Endodermal cell (in vitro differentiated cells): ENCODE measurements at places on chromosomes 7 and 10.

- DNase-seq = no peak
Observed at GRCh38 chr7:154917808-154918160, 85.1 kb downstream of the PAXIP1 start.

DNA sequence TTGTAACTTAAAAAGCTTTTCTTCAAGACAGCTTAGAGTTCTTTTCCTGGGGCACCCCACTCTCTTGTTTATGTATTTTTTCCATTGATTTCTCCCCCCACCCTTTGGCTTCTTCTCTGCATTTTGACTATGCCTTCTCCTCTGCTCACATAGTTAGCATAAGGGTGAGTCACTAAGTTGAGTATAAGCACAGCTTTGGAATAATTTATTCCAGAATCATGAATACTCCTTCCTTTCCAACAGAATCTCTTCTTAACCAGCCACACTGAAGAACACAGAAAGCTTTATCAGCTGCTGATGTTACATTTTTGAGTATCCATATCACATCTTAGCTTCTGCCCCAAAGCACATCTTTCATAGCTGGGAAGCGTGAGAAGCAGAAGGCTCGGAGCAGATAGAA lies 449.5 kb upstream of the MKI67 start:
- no peak for DNase-seq

DNA sequence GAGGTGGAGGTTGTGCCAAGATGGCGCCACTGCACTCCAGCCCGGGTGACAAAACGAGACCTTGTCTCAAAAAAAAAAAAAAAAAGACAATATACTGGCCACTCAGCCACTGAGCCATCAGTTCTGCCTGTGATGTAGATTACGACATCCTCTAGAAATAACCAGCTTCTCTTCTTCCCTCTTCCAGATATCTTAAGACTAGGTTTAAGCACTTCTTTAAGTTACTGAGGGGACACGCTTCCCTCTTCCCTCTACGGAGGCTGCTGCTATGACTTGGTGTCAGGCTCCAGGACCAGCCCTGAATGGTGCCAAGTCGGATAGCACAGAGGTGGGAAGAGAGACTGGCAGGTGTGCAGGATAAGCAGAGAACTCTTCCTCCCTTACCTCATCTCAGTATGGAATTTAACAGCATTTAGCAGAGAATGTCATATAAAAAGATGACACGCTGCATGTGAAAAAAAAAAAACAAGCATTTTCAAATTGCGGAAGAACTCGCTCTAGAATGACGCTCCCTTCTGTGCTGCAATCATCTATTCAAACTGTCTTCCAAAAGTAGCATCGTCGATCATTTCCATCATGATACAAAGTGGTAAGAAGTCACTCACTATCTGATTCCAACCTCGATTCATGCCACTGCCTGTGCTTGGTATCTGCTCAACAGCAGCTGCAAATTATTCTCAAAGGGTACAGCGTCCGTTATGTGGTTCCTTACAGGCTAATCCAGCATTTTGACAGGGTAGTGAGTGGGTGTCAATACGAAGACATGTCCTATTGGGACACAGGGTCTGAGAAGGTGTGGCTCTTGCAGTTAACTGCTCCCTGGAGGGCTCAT lies 13.8 kb downstream of the DAGLB start:
- DNase-seq = no peak

DNA sequence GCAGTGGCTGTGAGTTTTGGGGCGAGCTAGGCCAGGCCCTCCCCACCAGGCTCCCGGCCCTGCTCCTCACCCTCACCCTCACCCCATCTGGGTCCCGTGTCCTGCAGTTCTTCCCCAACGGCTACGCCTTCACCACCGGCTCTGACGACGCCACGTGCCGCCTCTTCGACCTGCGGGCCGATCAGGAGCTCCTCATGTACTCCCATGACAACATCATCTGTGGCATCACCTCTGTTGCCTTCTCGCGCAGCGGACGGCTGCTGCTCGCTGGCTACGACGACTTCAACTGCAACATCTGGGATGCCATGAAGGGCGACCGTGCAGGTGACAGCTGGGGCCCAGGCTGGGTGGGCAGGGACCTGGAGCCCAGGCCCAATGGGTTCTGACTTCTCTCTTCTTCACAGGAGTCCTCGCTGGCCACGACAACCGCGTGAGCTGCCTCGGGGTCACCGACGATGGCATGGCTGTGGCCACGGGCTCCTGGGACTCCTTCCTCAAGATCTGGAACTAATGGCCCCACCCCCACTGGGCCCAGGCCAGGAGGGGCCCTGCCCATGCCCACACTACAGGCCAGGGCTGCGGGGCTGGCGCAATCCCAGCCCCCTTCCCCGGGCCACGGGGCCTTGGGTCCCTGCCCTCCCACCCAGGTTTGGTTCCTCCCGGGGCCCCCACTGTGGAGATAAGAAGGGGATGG lies 4.9 kb downstream of the GNB2 start:
- no peak for DNase-seq

DNA sequence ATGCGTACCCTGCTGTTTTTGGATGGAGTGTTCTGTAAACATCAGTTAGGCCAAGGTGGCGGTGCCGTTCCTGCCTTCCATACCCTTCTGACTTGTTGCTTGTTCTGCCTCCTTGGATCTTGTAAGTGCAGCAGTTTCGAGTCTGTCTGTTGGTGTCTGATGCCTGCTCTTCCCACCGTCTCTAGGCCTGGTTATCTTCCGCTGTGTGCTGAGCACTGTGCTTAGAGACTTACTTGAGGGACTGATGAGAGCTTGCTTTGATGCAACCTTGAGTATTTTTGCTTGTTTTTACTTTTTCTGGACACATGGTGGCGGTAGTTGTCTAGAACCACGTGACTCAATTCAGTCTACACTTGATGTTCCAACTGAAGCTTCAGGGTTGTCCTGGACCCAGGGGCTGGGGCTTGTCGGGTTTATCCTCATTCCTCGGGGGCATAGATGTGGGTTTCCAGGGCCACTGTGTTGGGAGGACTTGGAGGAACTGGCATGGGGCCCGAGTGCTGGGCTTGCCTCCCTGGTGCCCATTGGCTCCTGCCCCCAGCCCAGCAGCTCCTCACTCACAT lies 14.4 kb upstream of the SPRN start:
- DNase-seq = peak; percentile 38
